Activated CD4-positive, alpha-beta T cell treated with anti-CD3 and anti-CD28 coated beads, Interleukin-2, amount 10 ng/mL, durations not matched to agents 7 days and 5 days (primary cell): ENCODE measurements at places on chromosomes 16 and 17.

- DNase-seq = no peak
Measured at GRCh38 chr16:4214215-4214621, 27.7 kb downstream of the SRL start.

GRCh38 chr16:6362321-6362720 is 970.3 kb upstream of the RBFOX1 start:
- no peak for DNase-seq

DNA sequence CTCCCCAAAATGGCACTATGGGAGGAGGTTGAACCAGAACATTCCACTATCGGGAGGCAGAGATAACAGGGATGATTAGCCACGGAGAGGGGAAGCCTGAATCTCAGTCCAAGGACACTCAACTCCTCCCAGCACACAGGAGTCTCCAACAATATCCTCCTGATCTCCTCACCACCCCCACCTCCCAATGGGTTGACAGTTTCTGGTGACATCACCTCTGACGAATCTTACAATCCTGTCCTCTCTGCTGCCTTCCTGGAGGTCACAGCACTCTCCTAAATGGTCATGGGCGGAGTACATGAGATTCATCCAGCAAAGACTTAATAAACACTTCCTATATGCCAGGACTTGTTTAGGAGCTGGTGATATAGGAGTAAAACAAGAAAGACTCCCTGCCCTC is 80.9 kb downstream of the SLC6A2 start:
- no peak for DNase-seq

- no peak for DNase-seq
Measured at GRCh38 chr16:4380119-4381063, 8.7 kb downstream of the VASN start.

GRCh38 chr17:2929881-2930533 is 133.4 kb downstream of the OR1D5 start:
- peak; percentile 17 for DNase-seq

GRCh38 chr17:76796081-76796480 is 58.2 kb downstream of the MFSD11 start:
- DNase-seq = no peak

GRCh38 chr16:50040018-50040417 is 15.0 kb downstream of the CNEP1R1 start:
- DNase-seq = no peak

DNA sequence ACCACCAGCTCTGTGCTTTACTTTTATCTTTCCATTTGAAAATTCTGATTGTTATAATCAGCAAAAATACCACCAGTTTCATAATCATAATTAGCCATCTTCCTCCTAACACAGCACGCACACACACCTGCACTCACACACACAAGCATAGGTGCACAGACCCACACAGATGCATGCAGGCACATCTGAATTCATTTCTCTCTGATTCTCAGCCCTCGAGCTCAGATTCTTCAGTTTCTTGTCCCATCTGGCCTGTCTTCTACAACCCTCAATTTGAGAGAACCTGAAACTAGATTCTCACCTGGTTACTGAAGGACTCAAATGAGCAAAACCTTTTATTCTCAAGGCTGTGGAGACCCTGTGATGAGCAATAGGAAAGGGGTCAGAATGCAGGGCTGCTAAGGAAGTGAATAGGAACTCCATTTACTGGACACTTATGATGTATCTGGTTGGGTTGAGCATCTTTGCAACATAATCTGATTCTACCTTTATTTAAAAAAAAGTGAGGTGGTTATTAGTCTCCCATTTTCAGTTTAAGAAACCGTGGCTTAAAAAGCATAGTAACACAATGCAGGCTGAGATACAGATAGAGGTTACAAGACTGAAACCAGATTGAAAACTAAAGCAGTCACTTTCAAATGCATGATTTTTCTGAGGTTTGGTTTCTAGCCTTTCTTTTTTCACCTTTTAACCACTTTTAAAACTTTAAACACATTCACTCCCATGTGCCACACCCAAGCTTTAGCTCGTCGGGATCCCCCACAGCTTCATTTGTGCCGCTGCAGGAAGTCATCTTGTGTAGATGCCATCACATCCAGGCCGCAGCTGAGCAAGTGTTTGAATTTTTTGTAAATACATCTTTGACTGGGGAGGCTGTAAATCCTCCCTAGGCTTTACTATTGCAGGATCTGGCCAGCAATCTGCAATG is 9.4 kb downstream of the KRT33A start:
- peak; percentile 82 for DNase-seq

DNA sequence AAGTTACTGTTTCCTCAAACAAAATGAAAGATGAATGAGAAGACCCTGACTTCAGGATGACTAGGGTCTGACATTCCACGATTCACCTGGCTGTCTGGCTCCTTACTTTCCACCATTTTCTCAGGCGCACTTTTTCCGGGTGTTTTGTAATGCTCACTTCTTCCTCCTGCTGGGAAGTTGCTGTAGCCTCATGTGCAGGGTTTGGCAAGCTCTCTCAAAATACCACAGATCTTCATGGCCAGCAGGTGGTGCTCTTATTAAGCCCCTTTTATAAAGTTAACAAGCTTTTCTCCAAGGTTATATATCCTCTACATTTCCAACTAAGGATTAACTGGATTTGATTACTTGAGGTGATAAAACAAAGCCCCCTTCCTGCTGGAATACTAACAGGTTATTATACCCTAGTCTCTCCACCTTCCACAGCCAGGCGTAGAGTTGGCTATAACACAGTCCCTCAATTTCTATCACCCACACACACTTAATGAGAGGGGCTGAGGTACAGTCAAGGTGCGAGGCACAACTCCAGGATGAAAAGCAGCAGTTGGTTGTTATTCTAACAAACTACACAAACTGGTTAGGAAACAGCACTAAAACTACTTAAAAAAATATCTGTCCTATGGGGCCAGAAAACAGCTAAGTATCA is 45.4 kb downstream of the STH start:
- DNase-seq = peak; percentile 57

DNA sequence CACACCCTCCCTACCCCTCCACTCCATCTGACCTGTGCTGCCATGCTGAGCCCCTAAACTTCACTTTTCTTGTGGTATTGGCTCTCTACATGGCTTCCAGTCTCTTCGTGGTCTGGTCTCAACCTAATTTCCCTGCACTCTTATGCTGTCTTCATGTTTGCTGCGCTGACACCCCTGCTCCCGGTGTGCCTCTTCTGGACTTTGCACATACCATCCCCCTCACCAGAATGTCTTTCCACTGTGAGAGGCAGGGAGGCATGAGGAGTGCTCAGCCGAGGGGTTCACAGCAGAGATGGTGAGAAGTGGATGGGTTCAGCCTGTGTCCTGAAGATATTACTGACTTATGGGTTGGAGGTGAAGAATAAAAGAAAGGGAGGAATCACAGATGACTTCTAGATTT is 2.5 kb downstream of the TNFSF12 start:
- DNase-seq = no peak

DNA sequence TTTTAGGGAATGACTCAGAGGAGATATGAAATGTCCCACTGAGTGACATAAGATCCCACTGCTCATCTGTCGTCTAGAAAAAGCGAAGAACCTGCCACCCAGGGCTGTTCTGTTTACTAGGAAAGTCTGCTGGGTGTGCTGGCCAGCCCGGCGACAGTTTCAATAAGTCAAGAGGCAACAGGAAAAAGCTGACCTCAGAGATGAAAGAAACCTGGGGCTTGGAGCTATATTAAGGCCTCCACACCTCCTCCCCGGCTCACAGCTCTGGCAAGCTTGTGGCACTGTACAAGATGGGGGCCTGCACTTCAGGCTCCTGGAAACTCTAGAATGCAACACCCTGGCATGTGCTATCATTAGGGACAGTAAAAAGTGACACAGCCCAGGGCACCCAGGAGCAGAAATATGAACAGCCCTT is 10.6 kb downstream of the ZFHX3 start:
- no peak for DNase-seq

GRCh38 chr16:49961089-49961488 is 63.9 kb upstream of the CNEP1R1 start:
- DNase-seq = no peak

DNA sequence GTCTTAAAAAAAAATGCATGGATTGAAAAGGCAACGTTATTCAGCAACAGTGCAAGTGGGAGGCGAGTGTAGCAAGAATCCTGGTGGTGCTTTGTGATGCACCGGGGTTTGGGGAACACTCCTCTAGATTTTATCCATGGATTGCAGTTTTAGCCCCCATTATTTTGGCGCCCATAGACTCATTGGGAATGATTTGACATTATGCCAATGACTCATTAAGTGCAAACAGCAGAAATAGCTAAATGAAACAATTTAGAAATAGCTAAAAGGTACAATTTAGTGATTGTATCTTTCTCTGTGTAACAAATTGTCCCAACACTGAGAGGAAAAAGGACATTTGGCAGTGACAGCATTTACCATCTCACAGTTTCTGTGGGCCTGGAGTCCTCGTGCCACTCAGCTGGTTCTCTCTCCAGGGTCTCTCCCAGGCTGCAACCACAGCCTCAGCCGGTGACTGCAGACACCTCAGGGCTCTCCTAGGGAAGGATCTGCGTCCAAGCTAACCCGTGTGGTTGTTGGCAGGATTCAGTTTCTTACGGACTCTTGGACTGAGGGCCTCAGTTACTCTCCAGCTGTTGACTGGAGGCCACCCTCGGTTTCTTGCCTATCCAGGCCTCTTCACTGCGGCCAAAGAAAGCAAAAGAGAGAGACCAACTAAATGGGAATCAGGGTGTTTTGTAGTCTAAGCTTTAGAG is 398.7 kb downstream of the SNX29 start:
- DNase-seq = no peak

DNA sequence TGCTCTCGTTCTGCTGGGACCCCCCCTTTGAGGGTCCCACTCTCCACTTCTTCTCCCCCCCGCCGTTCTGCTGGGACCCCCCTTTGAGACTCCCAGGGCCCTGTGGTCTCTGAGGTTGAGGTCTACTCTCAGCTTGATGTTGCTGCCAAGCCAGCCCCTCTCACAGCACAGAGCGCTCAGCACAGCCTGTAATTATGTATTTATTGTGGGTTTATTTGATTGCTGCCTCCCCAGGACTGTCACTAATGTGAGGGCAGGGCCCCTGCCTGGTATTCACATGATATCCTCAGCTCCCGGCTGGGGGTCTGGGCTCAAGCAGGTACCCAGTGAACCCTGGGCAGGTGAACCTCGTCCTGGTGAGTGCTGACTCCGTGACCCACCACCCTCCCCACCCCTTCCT is 35.4 kb downstream of the ACTG1 start:
- DNase-seq = no peak

- no peak for DNase-seq
Measured at GRCh38 chr17:60103957-60104356, 25.2 kb upstream of the HEATR6 start.

- DNase-seq = no peak
Measured at GRCh38 chr17:46057366-46057765, 58.3 kb downstream of the STH start.

- no peak for DNase-seq
Measured at GRCh38 chr16:85142771-85143211, 30.5 kb upstream of the CIBAR2 start.

DNA sequence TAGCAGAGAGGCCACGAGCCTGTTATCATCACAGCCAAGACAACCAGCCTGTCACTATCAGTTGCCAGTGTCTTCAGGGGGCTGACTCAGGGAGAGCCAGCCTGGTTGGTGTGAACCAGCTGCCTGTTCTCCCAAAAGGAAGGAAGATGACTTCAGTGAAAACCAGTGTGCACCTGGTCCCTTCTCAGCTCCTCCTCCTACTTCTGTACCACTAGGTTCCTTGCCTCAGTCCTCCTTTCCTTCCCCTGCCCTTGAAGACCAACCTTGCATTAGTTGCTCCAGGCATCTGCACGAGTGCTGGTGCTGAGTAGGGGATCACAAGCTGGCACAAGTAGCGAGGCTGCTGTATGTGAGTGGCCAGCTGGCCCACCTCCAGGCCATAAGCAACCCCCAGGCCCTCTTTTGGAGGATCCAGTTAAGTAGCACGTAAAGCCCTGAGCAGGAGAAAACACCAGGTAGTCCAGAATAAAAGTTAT is 8.5 kb downstream of the TUBG1 start:
- no peak for DNase-seq

DNA sequence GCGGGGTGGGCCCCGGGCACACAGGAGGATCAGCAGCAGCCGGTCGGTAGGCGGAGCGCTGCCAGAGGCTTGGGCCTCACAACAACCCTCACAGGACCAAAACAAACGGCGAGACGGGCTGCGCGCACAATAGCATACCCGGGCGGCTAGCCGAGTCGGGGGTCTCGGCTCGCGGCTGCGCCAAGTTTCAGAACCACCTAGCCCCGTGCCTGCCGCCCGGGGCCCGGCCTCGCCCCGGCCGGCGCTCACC is 732 bp downstream of the ULK2 start:
- peak; percentile 52 for DNase-seq

DNA sequence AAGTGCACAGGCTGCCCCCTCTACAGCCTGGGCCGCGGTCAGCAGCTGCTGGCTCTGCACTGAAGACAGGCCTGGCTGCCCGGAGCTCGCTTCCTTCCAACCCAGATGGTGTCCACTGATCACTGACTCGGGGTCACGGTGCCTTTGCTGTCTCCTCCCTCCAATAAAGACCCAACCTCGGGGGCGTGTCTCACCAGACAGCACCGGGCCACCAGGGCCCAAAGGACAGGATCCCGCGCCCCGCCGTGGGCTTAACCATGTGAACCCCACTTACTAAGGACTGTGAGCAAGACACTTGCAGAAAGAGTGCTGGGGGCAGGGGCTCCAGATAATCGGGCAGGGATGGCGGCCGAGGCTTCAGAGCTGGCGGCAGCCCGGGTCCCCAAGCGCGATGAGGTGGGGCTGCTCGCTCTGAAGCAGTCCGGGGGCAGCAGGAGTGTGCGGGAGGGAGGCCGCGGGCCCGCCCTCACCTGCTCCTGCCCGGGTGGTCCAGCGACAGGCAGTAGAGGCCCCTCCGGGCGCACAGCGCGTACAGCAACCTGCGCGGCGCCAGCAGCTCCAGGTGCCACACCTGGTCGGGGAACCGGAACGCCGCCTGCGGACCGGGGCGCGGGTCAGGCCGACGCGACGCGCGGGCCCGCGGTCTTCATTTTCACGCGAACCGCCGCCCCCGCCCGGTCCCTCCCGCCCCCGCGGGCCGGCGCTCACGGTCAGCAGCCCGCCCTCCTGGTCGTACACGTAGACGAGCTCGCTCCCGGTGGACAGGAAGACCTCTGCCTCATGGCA is 502 bp downstream of the FAAP100 start:
- peak; percentile 21 for DNase-seq

DNA sequence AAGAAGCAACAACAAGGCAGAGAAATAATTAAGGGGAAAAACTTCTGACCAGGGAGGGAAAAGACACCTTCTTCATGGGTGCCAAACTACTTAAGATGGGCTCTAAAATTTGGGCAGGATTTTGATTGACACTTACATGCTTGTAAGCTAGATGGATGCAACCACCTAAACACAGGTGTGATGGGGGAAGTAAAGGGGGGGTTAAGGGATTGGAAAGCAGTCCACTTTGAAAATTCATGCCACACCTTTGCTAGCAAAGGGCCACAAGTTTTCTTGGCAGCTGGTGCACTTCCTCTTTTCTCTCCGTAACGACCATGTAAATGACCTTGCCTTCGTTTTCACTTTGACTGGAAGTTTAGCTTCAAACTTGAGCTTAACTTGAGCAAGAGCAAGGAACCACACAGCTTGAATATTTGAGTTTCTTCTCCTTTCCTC is 14.3 kb upstream of the PRKAR1A start:
- DNase-seq = no peak

- no peak for DNase-seq
Measured at GRCh38 chr16:30744183-30744582, 4.0 kb upstream of the PHKG2 start.
